ENCODE measurements at places on chromosomes 2 and 18.

DNA sequence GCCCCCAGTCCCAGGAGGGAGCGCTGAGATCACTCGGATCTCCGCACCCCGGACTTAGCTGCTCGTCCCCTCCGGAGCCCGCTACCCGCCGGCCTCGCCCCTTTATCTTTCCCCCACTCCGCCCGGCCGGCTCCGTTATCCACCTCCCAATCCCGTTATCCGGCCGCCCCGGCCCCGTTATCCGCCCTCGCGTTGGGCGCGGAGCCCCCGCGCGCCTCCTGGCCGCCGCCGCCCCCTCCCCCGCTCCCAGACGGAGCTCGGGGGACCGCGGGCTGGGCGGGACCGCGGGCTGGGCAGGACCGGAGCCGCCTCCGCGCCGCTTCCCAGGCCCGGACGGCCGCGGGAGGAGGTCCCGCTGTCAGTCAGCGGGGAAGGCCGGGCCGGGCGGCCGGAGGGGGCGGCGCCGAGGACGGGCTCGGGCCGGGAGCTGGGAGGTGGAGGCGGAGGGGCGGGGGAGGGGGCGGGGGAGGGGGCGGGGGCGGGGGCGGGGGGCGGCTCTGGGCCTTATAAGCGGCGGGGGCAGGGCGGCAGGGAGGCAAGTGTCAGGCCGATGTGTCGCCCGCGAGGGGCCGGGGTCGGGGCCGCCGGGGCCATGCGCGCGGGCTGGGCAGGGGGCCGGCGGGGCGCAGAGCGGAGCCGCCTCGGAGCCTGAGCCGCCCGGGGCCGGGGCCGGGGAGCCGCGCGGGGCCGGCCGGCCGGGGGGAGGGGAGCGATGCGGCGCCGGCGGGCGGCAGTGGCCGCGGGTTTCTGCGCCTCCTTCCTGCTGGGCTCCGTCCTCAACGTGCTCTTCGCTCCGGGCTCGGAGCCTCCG lies at the start of gene PKDCC:
TSS of gene PKDCC (plus strand) at position 534 of the 811 bp plus-strand sequence. CDS start at position 713, 179 bp downstream.
- DNase-seq = no peak

GRCh38 chr2:135756692-135757091 lies 15.0 kb downstream of the UBXN4 start:
- no peak for DNase-seq

DNA sequence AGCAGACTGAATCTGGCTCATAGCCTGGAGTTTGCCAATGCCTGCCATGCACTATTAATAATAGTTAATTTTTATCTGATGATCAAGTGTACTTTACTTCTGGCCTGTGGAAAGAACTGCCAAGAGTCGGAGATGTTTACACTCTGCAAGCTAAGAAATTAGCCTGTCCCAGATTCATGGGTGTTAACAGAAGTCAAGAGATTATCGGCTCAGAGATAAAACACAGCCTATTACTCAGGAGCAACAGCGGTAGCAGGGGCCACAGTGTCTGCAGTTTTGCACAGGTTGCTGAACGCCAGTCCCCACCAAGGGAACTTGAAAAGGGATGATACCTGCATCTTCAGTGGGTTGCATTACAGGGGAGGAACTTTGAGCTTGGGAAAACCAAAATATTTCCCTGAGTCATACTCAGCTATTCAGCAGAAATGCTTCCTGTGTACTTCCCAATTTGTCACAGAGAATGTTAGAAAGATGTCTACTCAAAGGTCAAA lies 4.3 kb upstream of the ADI1 start:
- DNase-seq = no peak

DNA sequence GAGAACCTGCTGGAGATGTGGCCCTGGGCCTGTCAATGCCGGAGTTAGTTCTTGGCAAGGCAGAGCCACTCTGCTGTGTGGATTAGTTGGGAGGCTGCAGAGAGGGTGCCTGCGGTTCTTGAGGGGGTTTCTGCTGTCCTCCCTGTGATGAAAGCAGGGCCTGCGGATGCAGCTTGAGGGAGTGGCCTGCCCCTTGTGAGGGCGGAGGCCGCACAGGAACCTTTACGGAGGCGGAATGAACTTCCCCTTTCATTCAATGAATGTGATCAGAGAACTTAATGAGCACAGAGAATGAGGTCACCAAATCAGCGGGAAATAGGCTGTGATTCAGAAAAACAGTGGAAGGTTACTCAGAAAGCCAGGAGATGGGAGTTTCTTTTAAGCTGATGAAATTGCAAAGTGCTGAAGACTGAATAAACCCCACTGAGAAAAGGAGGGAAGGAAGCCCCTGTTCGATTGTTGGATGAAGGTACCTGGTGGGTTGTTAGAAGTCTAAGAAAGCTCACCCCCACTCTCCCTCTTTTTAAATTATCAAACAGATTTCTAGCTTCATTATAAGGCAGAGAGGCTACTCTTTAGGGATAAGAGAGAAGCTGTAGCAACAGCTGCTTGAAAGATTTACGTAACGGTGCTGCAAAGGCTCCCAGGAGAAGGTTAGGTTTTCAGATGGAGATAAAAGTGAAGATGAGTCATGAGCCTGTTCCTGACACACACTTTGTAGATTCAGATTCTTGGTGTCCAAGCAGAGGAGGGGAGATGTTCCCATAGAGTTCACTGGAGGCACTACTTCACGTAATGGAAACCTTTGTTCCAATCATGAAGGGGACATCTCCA lies 47.4 kb downstream of the VWA3B start:
- DNase-seq = no peak

DNA sequence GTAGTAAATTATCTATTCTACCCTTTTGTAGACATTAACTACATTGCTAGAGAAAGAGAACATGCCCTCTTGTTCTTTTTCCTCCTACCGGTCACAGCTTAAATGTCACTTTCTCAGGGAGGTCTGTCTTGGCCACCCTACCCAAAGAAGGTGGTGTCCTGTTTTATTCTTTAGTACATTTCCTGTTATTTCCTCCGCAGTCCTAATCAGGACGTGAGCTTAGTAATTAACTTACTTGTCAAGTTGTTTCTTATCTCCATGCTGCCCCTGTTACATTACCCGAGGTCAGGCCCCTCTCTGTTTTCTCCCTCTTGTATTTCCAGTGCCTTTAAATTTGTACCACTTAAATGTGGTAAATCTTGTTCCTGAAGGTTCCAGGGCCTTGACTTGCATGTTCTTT lies 73.7 kb upstream of the RMDN2 start:
- no peak for DNase-seq

GRCh38 chr2:881204-881918 lies 69.3 kb upstream of the SNTG2 start:
- DNase-seq = no peak

DNA sequence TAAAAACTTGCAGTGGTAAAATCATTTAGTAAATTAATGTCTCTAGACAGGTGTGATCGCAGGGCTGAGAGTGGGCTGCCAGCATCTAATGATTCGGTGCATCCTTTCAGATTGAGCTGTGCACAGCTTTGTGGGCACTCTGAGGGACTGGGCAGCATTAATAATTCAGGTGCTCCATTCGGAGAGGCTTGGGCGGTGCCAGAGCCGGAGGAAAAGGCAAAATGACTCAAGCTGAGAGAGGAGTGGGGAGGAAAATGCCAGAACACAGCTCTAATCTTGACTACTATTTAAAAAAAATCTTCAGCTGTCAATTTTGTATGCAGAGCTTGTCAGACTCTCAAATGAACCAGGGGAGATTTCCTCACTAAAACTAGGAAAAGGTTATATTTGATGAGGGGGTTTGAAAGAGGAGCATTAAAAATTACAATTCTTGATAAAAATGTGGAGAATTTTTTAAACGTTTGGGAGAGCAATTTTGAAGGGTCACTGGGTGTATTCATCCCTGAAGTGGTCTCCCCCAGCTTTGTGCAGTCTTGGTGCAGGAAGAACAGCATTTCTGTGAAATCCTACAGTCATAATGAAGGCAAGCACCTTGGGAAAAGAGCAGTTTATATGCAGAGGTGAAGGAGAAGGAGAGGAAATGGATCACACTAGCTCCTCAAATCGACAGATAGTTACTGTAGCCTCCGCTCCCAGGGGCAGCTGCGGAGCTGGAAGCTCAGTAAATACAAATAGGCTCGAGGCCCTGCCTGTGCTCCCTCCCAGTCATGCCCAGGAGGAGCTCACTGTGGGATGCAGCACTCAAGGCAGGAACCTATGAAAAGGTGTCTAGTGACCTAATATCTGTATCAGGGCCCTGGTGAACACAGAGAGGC lies 535.4 kb upstream of the RAB6C start:
- no peak for DNase-seq

DNA sequence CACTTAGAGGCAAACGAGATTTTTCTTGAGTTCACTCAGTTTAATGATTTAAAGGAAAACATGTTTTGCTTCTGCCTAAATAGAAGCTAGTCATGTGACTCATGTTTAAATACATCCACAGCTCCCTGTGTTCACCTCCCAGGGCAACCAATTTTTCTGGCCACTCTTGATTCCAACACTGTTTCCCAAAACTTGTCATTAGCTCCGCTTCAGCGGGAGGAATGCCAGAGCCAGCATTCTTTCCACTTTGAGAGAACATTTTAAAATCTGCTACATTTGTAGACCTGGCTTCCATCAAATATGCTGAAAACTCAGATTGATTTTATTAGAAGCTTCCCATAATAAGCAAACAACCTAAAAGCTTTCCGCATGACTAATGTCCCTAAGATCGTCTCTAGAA lies 2.8 kb upstream of the CYS1 start:
- DNase-seq = no peak

- no peak for DNase-seq
Measured at GRCh38 chr2:195570329-195570728, 86.7 kb upstream of the SLC39A10 start.

- peak; percentile 11 for DNase-seq
Measured at GRCh38 chr2:204604061-204604460, 58.8 kb downstream of the PARD3B start.
